ENCODE measurements at places on chromosomes 7 and 10.

DNA sequence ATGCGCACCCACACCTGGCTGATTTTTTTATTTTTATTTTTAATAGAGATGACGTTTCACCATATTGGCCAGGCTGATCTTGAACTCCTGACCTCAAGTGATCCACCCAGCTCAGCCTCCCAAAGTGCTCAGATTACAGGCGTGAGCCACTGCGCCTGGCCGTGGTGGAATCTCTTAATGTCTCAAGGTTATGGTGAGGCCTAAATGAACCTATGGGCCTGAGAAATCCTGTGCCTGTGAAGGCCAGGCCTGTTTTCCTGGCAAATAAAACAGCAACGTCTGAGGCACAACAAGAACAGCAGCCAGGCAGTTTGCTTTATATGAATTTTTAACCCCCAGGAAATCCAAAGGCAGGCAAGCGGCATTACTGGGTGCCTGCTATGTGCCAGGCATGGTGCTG lies 297.5 kb upstream of the ZMIZ1 start:
- DNase-seq, result no peak

GRCh38 chr10:43912469-43912868 lies 263.8 kb upstream of the ZNF32 start:
- no peak for DNase-seq

DNA sequence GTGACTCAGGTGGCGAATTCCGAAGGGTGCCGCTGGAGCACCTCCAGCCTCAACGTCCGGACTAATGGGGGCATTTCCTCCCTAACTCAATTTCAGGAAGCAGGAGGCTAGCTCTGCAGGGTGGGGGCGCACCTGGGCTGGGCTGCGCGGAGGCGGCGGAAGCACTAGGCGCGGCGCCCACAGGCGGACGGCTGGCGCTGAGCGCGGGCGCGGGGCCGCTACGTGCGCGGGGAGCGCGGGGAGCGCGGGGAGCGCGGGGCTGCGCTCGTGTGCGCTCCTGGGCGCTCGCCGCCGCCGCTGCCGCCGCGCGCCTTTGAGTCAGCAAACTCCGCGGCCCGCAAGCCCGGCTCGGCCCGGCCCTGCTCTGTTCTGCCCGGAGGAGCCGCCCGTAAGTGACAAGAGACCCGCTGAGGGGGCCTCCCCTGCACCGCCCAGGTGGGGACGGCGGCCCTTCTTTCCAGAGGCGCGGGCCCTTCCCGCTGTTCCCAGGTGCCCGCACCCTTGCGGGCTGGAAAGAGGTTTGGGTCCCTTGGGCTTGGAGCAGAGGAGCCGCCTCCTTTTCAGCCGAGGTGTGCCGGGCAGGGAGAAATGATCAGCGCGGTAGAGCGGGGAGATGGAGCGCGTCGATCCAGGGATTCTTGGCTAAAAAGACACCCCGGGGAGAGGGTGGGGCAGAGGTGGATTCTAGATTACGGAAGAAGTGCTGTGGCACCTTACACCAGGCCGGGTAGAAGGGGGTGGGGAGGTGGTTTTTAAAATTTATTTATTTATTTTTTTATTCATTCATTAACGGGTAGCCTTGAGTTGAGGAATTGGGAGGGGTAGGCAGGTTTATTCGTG lies at the start of gene SNX10:
SNX10 (plus strand) TSS at position 164 of the 840 bp plus-strand sequence. CDS start 54,581 bp downstream, outside the sequence.
- DNase-seq, result no peak

DNA sequence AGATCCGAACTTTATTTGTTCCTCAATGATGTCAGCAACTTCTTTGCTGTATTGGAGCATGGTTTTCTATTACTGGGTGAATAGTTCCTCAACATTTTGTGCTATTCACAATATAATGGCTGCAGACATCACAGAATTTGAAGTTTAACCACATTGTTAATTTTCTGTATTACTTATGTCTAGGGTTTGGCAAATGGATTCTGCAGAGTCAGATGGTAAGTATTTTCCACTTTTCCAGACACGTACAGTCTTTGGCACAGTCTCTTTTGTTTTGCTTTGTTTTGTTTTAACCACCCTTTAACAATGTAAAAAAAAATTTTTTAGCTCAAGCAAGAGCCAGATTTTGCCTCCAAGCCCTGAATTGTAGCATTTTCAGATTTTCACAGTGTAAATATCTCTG lies 36.8 kb upstream of the FOXK1 start:
- DNase-seq, result no peak

GRCh38 chr10:100934084-100934659 lies 21.4 kb downstream of the SLF2 start:
- DNase-seq, result no peak

- no peak for DNase-seq
Observed at GRCh38 chr10:130686689-130687300, 550.6 kb downstream of the GLRX3 start.

- DNase-seq, result peak; percentile 71
Observed at GRCh38 chr7:28686418-28686800, 271.7 kb downstream of the TRIL start.

- DNase-seq, result no peak
Observed at GRCh38 chr10:47282657-47283018, 17.4 kb upstream of the GDF10 start.

DNA sequence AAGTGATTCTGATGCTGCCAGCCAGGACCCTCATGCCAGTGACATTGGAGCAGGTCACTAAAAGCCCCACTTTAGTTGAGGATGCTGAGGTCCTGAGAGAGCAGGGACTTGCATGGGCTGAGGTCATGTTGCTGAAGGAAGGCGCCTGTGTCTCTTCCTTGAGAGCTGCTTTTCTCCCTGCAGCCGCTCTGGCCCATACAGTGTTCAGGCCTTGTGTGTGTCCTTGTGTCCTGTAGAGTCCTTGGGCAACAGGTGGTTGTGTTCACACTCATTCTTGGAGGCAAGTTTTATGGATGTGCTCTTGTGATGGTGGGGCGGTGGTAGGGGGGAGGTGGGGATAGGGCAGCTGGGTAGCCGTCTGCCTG lies 33.3 kb downstream of the TSPAN14 start:
- DNase-seq, result no peak

GRCh38 chr10:16297642-16298041 lies 139.2 kb upstream of the PTER start:
- DNase-seq, result no peak

- DNase-seq, result no peak
Observed at GRCh38 chr7:90383422-90383821, 19.8 kb upstream of the CLDN12 start.

DNA sequence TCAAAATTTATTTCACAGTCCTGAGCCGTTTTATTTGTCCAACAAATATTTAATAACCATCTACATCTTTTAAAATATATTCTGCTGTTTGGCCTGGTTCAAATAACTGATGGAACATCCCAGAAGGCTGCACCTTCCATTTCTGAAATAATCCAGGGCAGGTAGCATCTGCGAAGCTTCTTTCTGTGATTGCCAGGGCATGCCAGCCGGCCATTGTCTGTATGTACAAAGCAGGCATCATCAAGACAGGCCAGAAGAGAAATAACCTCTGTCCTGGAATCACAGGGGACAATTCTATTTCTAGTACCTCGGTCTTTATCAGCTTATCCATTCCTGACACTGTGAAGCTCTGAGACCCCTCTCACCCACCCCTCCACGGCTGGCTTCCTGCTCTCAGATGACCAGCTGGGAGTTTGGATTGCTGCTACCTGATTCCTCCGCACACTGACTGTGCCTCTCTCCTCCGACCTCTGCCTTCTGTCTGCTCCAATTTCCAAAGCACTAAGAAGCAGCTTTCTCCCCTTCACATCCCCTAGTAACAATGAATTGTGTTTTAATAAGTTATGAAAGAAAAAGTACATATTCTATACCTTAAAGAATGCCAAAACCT lies 8.0 kb downstream of the DGKI start:
- DNase-seq, result no peak

GRCh38 chr7:136078630-136079029 lies 101.5 kb upstream of the MTPN start:
- no peak for DNase-seq

DNA sequence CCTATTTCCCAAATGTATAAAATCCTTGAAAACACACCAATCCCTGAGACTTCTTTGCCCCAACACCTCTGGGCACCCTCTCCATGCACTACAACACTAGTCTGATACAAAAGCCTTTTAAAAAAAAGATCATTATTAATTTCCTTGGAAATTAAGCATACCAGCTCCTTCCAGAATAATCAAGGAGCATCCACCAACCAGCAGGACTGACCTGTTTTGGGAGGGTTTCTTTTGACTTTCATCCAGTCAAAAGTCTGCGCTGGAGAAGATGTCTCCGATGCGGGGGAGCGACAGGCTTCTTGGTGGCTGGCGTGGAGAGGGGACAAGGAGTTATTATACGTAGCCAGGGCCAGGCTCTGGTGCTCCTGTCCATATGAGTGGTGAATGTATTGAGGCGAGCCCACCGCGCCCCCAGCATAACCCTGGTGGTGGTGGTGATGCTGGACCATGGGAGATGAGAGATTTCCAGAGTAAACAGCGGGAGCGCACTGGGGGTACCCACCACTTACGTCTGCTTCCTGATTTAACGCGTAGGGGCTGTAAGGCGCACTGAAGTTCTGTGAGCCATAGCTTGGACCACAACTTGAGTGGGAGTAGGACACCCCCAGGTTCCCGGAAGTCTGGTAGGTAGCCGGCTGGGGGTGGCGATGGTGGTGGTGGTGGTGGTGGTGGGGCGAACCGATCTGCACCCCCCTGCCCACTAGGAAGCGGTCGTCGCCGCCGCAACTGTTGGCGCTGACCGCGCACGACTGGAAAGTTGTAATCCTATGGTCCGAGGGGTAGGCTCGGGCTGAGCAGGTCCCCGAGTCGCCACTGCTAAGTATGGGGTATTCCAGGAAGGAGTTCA lies 527 bp downstream of the HOXA1 start:
- no peak for DNase-seq

DNA sequence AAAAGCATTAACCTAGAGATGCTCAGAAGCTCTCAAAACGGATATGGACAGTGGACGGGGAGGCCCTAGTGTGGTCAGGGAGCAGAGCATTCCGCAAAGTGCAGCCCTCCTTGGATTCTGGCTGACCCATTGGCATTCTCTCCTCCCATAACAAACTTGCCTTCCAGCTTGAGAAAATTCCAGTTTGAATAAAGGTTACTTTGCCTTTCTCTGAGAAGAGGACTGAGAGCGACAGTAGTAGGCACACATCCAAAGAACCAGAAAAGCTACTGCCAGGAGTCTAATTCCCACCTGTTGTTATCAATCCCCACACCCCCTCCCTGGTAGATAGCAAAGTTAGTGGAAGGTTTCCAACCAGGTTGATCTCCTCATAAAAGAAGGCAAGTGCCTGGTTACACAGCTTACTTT lies 84.7 kb upstream of the TRIL start:
- DNase-seq, result no peak

- no peak for DNase-seq
Observed at GRCh38 chr10:114831186-114831867, 9.7 kb downstream of the FHIP2A start.

GRCh38 chr7:85995101-85995500 lies 648.6 kb upstream of the GRM3 start:
- DNase-seq, result no peak

DNA sequence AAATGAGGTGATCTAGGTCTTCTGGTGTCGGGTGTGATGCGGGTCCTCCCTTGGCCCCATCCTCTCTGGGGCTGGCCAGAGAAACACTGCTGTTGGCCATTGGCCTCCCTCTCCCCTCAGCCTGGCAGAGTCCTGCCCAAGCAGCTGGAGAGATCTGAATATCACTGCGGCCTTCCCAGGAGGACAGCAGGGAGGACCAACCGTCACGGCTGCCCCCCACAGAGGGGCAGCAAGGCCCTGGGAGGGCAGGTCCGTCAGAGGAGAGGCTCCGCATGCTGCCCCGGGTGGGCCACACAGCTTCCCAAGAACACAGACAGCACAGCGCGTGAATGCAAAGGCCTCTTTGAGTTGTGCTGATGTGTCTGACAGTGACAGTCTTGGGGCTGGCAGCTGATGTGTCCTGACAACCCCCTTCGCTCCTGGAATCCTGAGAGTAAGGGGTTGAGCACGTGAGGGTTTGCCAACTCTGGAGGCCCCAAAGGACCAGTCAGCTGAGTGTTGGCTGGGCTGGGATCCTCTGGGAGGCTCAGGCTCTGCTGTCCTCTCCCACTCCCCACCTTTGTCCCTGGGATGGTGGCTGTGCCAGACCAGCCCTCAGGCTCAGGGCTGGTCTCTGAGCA lies 132.5 kb upstream of the UNC5B start:
- DNase-seq, result no peak

GRCh38 chr10:36725581-36726520 lies 399.5 kb upstream of the ANKRD30A start:
- no peak for DNase-seq

DNA sequence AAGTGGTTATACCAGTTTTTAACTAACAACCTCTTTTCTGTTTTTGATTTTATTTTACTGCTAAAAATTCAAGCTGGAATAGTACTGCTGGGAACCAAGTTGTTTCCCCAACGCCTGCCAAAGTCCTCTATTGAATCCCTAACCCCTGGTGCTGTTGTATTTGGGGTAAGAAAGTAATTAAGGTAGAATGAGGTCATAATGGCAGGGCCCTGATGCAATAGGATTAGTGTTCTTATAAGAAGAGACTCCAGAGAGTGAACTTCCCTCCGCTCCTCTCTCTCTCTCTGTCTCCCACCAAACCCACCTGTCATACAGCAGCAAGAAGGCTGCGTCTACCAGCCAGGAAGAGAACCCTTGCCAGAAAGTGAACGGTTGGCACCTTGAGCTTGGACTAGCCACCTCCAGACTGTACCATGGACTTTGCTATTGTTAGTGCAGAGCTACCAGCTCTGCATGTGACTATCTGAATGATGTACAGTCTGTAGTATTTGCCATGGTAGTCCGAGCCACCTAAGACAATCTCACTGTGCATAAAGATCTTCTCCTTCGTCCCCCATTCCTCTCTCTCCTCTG lies 86.5 kb upstream of the KLF6 start:
- no peak for DNase-seq

DNA sequence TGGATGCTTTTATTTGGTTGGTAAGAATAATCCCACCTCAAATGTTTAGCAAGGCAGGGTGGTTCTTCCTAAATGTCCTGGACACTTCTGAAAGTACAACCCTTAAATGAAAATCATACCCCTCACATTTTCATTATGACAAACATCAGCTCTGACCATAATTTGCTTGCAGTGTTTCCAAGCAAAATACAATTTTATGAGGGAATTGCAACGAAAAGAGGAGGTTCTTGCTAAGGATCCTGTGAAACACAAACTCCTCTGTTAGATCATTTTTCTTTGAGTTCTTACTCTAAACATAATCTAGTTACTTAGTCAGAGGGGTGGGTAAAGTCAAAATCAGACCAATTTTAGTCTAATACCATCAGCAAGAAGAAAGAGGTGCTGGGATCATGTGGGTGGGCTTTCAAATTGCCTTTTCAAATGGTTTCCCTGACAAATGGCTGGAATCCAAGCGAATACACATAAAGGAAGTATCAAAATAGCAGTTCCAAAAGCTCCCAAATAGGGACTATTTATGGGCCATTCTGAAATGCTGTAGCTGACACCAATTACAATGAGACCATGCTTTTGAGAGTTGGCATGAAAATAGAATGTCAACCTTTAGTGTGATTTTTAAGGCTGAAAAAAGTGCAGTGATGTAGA lies 164.9 kb upstream of the INHBA start:
- DNase-seq, result no peak

- no peak for DNase-seq
Observed at GRCh38 chr7:96833676-96834453, 124.2 kb upstream of the SEM1 start.

DNA sequence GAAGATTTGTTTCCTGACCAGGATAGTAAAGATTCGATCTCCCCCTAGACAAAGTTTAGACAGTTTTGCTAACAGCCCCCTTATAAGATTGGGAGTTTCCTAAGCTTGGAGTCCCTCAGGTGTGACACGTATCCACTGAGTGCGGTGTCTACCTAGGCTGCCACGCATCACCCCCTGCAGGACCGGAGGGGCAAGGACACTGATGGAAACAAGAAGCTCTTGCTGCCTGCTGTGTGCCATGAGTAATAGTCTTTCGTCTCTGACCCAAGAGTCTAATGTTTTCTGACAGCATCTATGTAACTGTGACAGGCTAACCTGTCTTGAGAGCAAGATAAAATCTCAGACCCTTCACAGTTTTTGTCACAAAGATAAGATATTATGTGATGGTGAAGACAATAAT lies 173.5 kb downstream of the SEMA3E start:
- DNase-seq, result no peak

Data from ascending aorta (tissue), 2 donors.